ENCODE measurements at places on chromosomes 1 and 21. TPM values are rescaled to one million over a fixed set of nuclear protein-coding genes. Genes with fewer than 3 reads are reported as not detected.

KRTAP13-2 gene
- total RNA-seq = not detected

KLHDC8A gene
- 0.78 TPM for total RNA-seq

IRF6 gene
- 20.0 TPM for total RNA-seq

SLFNL1 gene
- total RNA-seq = 0.33 TPM

NCMAP gene
- total RNA-seq = 9.9 TPM

MYOC gene
- total RNA-seq = 1.3 TPM

MEX3A gene
- 4.7 TPM for total RNA-seq

SLAMF6 gene
- 0.99 TPM for total RNA-seq

LHX4 gene
- not detected for total RNA-seq

RUNX3 gene
- total RNA-seq = 0.26 TPM

MYOG gene
- not detected for total RNA-seq

PEAR1 gene
- total RNA-seq = 7.6 TPM

TRMT1L gene
- total RNA-seq = 10.5 TPM

PRDM16 gene
- total RNA-seq = 15.2 TPM

CFAP45 gene
- not detected for total RNA-seq

KLHDC9 gene
- 13.5 TPM for total RNA-seq

RYR2 gene
- 14.2 TPM for total RNA-seq

MPZ gene
- 3.6 TPM for total RNA-seq

LIN28A gene
- total RNA-seq = not detected

PPP2R5A gene
- total RNA-seq = 32.7 TPM

LCE3E gene
- total RNA-seq = not detected

OVAAL gene
- total RNA-seq = not detected

EEIG2 gene
- 7.0 TPM for total RNA-seq

STUM gene
- total RNA-seq = 1.6 TPM

All from body of pancreas (tissue), 4 donors.